GM23248 (cell line): ENCODE measurements at places on chromosomes 4 and X. TPM values are rescaled to one million over a fixed set of nuclear protein-coding genes. Genes with fewer than 3 reads are reported as not detected.

Gene AASDH
- total RNA-seq, result 8.6 and 16.5 TPM in 2 replicates

DNA sequence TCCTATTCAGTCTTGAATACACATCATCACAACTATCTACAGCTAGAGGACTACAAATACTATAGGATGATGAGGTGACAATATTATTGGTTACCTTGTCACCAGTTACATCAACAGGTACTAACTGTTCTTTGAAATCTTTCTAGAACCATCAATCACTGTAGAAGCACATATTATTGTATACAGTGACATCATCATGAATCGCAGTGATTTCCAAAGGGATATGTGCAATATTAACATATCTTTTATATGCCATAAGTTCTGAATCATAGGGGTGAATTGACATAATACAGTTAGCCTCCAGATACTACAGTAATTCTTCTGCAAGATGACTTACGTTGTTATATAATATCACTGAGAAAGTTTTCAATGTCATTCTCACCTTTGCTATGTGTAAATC lies 105.2 kb upstream of the HPGD start:
- H3K4me1 ChIP-seq, result peaks cover 12% of the 10 kb centered on the region; the same call in 1 of the 2 replicates
- no peaks in the 10 kb centered on the region for H3K27me3 ChIP-seq
- H3K4me3 ChIP-seq, result no peak overlapping the region
- H3K27ac ChIP-seq, result no peak overlapping the region
- H3K36me3 ChIP-seq, result no peaks in the 10 kb centered on the region

Gene SERTM2
- not detected in 2 replicates for total RNA-seq

Gene VEGFD
- total RNA-seq, result not detected in 2 replicates

DNA sequence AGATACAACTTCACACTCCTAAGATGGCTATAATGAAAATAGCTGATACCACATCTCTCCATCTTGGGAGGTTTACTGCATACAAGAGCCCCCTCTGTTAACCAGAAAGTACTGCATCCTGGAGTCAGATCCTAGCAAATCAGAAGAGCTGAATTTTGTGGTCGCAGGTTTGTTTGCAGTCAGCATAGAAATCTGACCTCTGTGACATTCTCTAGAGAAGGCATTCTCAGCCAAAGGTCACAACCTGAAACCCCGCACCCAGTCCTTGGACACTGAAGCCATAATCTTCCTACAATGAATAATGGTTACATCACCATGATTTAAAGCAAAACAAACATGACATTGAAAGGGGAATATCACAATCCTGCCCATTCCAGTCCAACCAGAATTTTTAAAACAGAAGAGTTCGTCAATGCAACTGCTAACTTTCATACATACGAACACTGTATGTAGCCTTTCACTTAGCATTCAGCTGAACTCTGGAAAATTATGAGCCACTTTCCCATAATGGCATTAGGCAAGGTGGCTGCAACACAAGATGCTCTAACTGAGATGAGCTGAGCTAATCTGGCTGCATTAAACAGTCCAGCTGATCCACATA lies 17.6 kb downstream of the HS6ST2 start:
- H3K27ac ChIP-seq, result no peak overlapping the region
- H3K4me1 ChIP-seq, result no peaks in the 10 kb centered on the region
- no peaks in the 10 kb centered on the region for H3K36me3 ChIP-seq
- no peaks in the 10 kb centered on the region for H3K27me3 ChIP-seq
- H3K4me3 ChIP-seq, result no peak overlapping the region

DNA sequence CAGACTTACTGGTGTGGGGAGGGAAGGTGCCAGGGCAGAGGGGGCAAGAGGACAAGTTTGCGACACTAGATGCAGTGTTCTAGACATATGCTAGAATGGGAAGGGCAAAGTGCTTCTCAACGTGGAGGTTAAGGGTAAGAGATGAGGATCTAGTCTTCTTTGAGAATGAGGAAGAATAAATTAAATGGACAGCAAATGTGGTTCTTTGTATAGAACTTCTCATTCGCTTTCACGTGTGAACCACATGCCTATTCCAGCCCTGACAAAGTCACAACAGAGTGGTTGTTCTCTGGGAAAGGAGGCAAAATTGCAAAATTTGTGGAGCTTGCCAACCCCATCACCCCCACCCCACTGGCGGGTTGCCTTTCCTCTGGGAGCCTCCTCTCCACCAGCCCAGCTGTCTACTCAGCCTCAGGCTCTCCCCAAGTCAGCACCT lies 1.5 kb upstream of the ANXA5 start:
- H3K4me3 ChIP-seq, result no peak overlapping the region
- no peaks in the 10 kb centered on the region for H3K27me3 ChIP-seq
- H3K36me3 ChIP-seq, result peaks cover 9% of the 10 kb centered on the region
- peaks cover 27% of the 10 kb centered on the region for H3K4me1 ChIP-seq
- peak; percentile 38 for DNase-seq

- no peak overlapping the region for H3K4me3 ChIP-seq
- H3K36me3 ChIP-seq, result no peaks in the 10 kb centered on the region
- no peaks in the 10 kb centered on the region for H3K4me1 ChIP-seq
- H3K27me3 ChIP-seq, result no peaks in the 10 kb centered on the region
Measured at GRCh38 chrX:5998901-5999300, 229.8 kb downstream of the NLGN4X start.

DNA sequence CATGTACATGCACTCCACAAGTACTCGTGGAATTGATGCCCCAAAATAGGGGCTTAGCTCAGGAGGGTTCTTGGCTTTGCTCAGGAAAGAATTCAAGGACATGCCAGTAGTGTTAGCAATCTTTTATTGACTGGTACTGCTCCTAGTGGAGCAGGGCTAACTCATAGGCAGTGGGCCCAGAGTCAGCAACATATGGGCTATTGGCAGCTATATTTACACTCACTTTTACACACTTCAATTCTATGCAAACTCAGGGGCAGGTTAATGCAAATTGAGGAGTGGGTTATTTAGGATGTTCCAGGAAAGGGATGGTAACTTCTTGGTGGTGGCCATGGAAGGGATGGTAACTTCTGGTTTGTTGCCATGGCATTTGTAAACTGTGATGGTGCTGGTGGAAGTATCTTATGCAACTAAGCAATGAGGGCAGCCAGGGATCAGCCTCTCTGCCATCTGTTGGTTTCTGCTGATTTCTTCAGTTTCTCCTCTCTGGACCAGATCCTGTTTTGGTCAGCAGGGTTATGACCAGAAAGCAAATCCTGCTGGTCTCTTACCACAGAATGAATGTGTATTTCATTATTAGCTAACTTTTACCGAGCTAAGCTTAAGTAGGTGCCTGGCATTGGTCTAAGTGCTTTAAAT lies 69.2 kb upstream of the FAT1 start:
- H3K4me3 ChIP-seq, result no peak overlapping the region
- peaks cover 17% of the 10 kb centered on the region for H3K4me1 ChIP-seq
- H3K27ac ChIP-seq, result peak overlapping the region; percentile 28; the same call in 1 of the 2 replicates
- no peaks in the 10 kb centered on the region for H3K36me3 ChIP-seq
- no peaks in the 10 kb centered on the region for H3K27me3 ChIP-seq

Gene ASB12
- 0.22 TPM in 1 of 2 replicates, not detected in the other for total RNA-seq

Gene UBL4A
- total RNA-seq, result 36.8 and 53.0 TPM in 2 replicates

GRCh38 chr4:52585379-52585778 lies 73.7 kb downstream of the USP46 start:
- no peaks in the 10 kb centered on the region for H3K36me3 ChIP-seq
- no peak for DNase-seq
- H3K4me1 ChIP-seq, result peaks cover 16% of the 10 kb centered on the region
- no peak overlapping the region for H3K4me3 ChIP-seq
- no peak overlapping the region for H3K27ac ChIP-seq

Gene CNKSR2
- 0.51 and 0.76 TPM in 2 replicates for total RNA-seq

DNA sequence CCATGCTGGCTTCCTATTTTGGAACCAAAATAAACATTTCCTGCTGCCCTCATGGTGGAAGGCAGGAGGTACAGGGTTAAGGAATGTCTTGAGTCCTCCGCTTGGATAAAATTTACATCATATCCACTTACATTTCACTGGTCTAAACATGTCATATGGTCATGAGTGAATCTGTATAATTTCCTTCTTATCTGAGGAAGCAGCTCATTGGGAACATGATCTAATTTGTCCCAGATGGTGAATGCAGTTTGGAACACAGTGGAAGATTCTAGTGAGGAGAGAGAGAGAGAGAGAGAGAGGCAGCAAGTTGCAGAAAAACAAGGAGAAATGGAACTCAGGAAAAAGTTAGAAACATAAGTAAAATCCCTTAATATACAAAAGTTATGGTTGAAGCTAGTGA lies 46.8 kb downstream of the MXRA5 start:
- no peaks in the 10 kb centered on the region for H3K36me3 ChIP-seq
- H3K4me1 ChIP-seq, result no peaks in the 10 kb centered on the region
- no peak overlapping the region for H3K4me3 ChIP-seq
- peak; percentile 20 for DNase-seq

Gene HHIP
- total RNA-seq, result under 0.01 TPM in 1 of 2 replicates, not detected in the other

DNA sequence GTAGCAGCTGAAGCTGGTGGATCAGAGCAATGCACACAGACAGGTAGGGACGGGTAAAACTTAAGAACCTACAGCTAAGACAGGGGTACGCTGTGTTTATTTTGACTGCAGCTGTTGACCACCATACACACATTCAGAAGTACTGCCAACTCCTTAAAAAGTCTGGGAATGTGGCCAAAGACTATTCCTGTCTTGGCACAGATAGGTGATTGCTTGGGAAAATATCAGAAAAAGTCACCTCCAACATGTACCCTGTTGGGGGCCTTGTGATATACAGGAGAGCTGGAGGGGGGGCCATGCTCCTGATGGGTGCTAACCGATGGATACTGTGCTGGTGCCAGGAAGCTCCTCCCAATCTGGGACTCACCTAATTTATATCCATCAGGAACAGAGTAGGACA lies 121.2 kb downstream of the VCX2 start:
- DNase-seq, result no peak
- no peak overlapping the region for H3K27ac ChIP-seq
- H3K36me3 ChIP-seq, result no peaks in the 10 kb centered on the region

DNA sequence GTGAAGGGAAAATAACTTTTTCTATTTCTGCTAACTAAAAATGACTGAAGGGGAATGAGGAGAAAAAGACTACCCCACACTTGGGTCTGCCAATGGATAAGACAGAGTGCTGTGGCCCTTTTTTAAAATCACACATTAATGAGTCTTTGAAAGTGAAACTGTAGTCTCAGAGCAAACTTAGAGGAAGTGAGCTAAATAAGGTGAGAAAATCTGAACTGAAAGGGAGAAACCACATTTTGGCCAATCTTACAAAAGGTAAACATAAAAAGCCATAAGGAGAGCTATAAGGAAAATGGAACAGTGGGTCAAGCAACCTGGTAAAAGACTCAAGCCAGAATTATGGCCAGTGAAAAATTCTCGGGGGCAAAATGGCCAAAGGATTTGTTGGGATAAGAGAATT lies 755.1 kb upstream of the IGFBP7 start:
- H3K27me3 ChIP-seq, result no peaks in the 10 kb centered on the region
- no peak for DNase-seq
- H3K36me3 ChIP-seq, result no peaks in the 10 kb centered on the region
- H3K4me1 ChIP-seq, result no peaks in the 10 kb centered on the region
- no peak overlapping the region for H3K4me3 ChIP-seq

Gene MTHFD2L
- 6.3 and 10.7 TPM in 2 replicates for total RNA-seq

Gene MTMR8
- total RNA-seq, result not detected in 2 replicates

Gene CLDN22
- not detected in 2 replicates for total RNA-seq

Gene POU3F4
- not detected in 2 replicates for total RNA-seq

- no peak within 1 kb of the TSS for H3K4me3 ChIP-seq
- DNase-seq, result no peak
- peaks cover 8% of the 10 kb centered on the region for H3K4me1 ChIP-seq
- H3K27ac ChIP-seq, result no peak within 1 kb of the TSS
Measured at GRCh38 chrX:22999696-23000223, at the start of gene DDX53. Gene DDX53 (plus strand): TSS chrX:22999960. CDS start chrX:23000058, 98 bp downstream.

- no peak overlapping the region for H3K27ac ChIP-seq
- no peak for DNase-seq
- no peaks in the 10 kb centered on the region for H3K4me1 ChIP-seq
Measured at GRCh38 chrX:10198254-10198653, 41.5 kb downstream of the CLCN4 start.

DNA sequence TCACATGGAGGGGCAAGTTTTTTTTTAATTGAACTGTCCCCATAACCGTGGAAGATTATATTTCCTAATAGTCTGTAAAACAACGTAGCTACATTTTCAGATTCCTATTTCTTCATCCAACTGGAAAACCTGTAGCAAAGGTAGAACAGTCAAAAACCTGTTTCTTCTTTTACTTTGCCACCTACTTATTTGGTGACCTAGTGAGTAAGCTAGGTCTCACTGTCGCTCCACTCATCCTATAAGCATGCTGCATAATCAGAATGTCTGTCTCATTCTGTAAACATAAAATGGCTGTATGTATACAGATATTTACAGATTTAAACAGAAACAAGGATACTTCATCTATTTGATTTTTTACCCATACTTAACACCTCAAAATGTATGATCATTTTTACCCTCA lies 20.4 kb downstream of the MAML3 start:
- peak; percentile 49 for DNase-seq
- no peaks in the 10 kb centered on the region for H3K27me3 ChIP-seq
- no peak overlapping the region for H3K4me3 ChIP-seq
- H3K36me3 ChIP-seq, result no peaks in the 10 kb centered on the region
- peaks cover 47% of the 10 kb centered on the region for H3K4me1 ChIP-seq

GRCh38 chrX:105375816-105376215 lies 155.3 kb upstream of the TEX13A start:
- H3K36me3 ChIP-seq, result no peaks in the 10 kb centered on the region
- no peaks in the 10 kb centered on the region for H3K27me3 ChIP-seq
- H3K27ac ChIP-seq, result no peak overlapping the region
- DNase-seq, result no peak

GRCh38 chrX:119758731-119759247 lies 401 bp downstream of the SOWAHD start:
- peaks cover 13% of the 10 kb centered on the region for H3K4me1 ChIP-seq
- H3K27me3 ChIP-seq, result no peaks in the 10 kb centered on the region
- peak overlapping the region; percentile 71 for H3K4me3 ChIP-seq
- H3K36me3 ChIP-seq, result no peaks in the 10 kb centered on the region

- DNase-seq, result no peak
- no peaks in the 10 kb centered on the region for H3K36me3 ChIP-seq
- H3K4me3 ChIP-seq, result no peak overlapping the region
Measured at GRCh38 chrX:107707866-107708265, 67.7 kb downstream of the TSC22D3 start.

Gene RBM46
- total RNA-seq, result 0.32 TPM in 1 of 2 replicates, not detected in the other

GRCh38 chr4:73103799-73104503 lies 34.4 kb upstream of the COX18 start:
- H3K4me3 ChIP-seq, result no peak overlapping the region
- H3K27me3 ChIP-seq, result no peaks in the 10 kb centered on the region
- H3K36me3 ChIP-seq, result peaks cover 38% of the 10 kb centered on the region
- no peak for DNase-seq
- H3K4me1 ChIP-seq, result no peaks in the 10 kb centered on the region
- no peak overlapping the region for H3K27ac ChIP-seq

DNA sequence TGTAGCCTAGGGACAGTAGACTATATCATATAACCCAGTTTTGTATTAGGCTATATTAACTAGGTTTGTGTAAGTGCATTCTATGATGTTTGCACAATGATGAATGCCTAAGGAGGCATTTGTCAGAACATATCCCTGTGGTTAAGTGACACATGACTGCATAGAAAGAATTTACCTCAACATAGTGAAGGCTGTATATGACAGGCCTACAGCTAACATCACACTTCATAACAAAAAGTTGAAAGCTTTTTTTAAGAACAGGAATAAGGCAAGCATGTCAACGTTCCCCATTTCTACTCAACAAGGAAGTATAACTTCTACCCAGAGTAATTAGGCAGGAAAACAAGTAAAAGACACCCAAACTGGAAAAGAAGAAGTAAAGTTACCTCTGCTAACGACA lies 165.9 kb upstream of the NDST4 start:
- no peaks in the 10 kb centered on the region for H3K27me3 ChIP-seq
- H3K27ac ChIP-seq, result no peak overlapping the region
- no peaks in the 10 kb centered on the region for H3K4me1 ChIP-seq

Gene MMRN1
- not detected in 2 replicates for total RNA-seq
